ENCODE measurements at places on chromosomes 16 and 17.

- no peak for DNase-seq
Measured at GRCh38 chr17:72311004-72311403, 190.2 kb downstream of the SOX9 start.

DNA sequence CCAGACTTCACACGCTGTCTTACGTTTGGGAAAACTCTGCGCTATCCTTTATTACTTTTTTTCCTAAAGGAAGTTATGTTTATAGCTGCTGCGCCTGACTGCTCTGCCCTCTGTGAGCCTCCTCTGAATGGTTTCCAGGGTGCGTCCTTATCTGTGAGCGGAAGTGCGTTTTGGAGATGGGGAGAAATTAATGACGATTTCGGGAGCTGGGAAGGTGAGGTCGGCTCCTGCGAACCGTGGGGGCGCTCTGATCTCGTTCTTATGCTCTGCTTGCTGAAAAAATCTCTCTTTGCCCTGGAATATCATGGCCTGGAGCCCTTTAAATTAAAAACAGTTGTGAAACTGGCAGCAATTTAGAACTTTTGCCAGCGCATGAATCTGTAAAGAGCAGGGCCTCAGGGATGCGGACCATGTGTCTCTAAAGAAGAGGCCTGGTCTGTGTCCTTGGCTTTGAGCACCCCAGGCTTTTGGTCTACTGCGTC is 135.7 kb upstream of the ZFHX3 start:
- no peak for DNase-seq

GRCh38 chr17:63634163-63634562 is 11.9 kb downstream of the MAP3K3 start:
- DNase-seq = no peak

DNA sequence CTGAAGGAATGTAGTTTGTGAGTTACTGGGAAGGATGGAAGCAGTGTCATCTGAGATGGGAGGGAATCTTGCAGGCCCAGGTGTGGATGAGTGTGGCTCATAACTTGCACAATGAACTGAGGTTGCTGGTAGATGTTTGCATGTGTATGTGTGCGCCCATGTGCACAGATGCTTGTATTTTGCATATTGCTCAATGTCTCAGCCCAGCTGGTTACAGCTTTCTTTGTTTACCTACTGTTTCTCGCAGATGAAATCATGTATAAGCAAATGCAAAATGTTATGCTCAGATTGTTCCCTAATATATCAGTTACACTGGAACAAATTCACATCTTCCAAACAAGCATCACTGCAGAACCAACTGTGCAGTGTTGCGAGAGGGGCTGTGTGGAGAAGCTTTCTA is 452.2 kb upstream of the EEF2KMT start:
- DNase-seq = no peak

DNA sequence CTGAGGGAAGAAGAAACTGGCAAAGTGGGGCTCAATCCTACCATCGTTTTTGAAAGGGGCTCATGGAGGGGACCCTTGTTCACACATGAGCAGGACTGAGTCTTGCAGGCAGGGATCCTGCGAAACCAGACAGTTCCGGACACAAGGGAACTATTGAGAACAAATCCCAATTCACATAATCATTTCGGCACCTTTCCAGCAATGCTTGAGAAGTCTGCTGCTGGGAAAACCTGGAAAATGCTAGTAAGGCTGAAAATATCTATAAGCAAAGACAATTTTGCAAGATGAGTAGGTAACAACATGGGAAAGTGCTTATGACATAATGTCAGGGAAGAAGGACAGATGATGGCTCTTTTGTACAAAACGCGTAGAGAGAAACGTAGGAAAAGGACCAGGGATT is 52.1 kb upstream of the BPTF start:
- no peak for DNase-seq

DNA sequence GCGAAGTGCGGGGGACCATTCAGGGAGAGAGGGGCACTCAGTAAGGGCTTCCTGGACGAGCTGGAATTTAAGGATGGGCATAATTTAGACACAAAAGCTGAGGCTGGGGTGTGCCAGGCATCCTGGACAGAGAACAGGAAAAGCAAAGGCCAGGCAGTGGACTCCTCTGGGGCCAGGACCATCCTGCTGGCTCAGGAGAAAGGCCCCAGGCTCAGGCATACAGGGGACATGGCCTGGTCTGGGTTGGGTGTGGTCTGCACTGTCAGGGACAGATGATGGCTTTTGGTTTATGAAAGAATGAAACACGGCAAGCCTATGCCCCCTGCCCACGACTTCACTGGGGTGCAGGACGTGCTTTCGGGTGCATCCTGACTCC is 48.9 kb upstream of the DOC2B start:
- DNase-seq = no peak

- no peak for DNase-seq
Measured at GRCh38 chr17:73654241-73654640, 10.0 kb upstream of the SDK2 start.

GRCh38 chr17:66789093-66789492 is 45.8 kb upstream of the CACNG5 start:
- DNase-seq = no peak

All from activated T-cell treated with anti-CD3 and anti-CD28 coated beads for 48 hours (primary cell).